ENCODE measurements at places on chromosomes 4 and X. TPM values are rescaled to one million over a fixed set of nuclear protein-coding genes. Genes with fewer than 3 reads are reported as not detected.

RADX gene
- 1.3 TPM for polyA plus RNA-seq

NDP gene
- 0.62 TPM for polyA plus RNA-seq

CHIC1 gene
- polyA plus RNA-seq, result 6.1 TPM

NLRP2B gene
- not detected for polyA plus RNA-seq

PARM1 gene
- 81.3 TPM for polyA plus RNA-seq
